HCT116 (cell line): ENCODE measurements at places on chromosomes 2 and 18. TPM values are rescaled to one million over a fixed set of nuclear protein-coding genes. Genes with fewer than 3 reads are reported as not detected.
A peak's percentile ranks its signal among the peaks of the same experiment; 100 is the strongest.

The NPPC gene
- total RNA-seq: 0.52 TPM

- H3K27me3 ChIP-seq: no peaks in the 10 kb centered on the region
- H3K36me3 ChIP-seq: no peaks in the 10 kb centered on the region
- no peak overlapping the region for H3K4me3 ChIP-seq
- no peak overlapping the region for H3K27ac ChIP-seq
- no peak for DNase-seq
- no peaks in the 10 kb centered on the region for H3K4me1 ChIP-seq
Measured at GRCh38 chr2:54423213-54423612, 32.9 kb upstream of the SPTBN1 start.

DNA sequence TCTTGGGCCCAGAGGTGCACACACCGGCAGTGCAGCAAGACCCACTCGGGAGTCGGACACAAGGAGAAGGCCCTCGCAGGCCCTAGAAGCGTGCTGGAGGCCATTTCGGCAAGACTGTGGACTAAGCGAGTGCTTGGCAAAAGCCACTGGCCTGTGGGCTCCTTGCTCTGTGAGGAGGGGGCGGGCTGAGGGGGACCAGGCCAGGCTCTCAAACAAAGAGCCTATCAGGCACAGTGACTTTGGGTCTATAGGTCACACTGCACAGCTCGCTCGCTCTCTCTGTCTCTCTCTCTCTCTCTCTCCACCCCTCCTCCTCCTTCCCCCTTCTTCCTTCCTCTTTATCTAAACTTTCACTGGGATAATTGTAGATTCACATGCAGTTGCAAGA is 23.6 kb upstream of the ZCCHC2 start:
- no peak overlapping the region for H3K4me3 ChIP-seq
- no peak overlapping the region for H3K27ac ChIP-seq
- H3K36me3 ChIP-seq: no peaks in the 10 kb centered on the region

GRCh38 chr18:50203801-50204604 is 9.1 kb upstream of the MYO5B start:
- H3K4me3 ChIP-seq: peak overlapping the region; percentile 28
- peaks cover 14% of the 10 kb centered on the region; the same call in 1 of the 2 replicates for H3K4me1 ChIP-seq
- no peak overlapping the region for H3K27ac ChIP-seq
- peak; percentile 49 for DNase-seq
- no peaks in the 10 kb centered on the region for H3K36me3 ChIP-seq

DNA sequence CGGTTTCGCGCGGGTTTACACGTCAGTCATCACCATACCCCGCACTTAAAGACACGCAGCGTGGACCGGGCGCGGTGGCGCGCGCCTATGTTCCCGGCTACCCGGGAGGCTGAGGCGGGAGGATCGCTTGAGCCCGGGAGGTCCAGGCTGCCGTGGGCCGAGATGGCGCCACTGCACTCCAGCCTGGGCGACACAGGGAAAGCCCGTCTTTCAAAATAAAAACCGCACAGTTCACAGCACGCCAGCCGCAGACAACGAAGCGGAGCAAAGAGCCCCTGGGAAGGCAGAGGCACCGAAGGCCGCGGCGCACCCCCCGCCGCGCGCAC is 328 bp downstream of the DTYMK start:
- peaks cover 8% of the 10 kb centered on the region for H3K4me1 ChIP-seq
- peak overlapping the region; percentile 86 for H3K4me3 ChIP-seq
- peaks cover 44% of the 10 kb centered on the region for H3K36me3 ChIP-seq
- DNase-seq: no peak

- peaks cover 18% of the 10 kb centered on the region for H3K4me1 ChIP-seq
- no peak for DNase-seq
- no peak overlapping the region for H3K4me3 ChIP-seq
- no peaks in the 10 kb centered on the region for H3K27me3 ChIP-seq
- peaks cover 7% of the 10 kb centered on the region; the same call in 1 of the 2 replicates for H3K36me3 ChIP-seq
- no peak overlapping the region for H3K27ac ChIP-seq
Measured at GRCh38 chr2:112494828-112495227, 12.9 kb downstream of the TTL start.

The CXCR4 gene
- 1.3 TPM for total RNA-seq

DNA sequence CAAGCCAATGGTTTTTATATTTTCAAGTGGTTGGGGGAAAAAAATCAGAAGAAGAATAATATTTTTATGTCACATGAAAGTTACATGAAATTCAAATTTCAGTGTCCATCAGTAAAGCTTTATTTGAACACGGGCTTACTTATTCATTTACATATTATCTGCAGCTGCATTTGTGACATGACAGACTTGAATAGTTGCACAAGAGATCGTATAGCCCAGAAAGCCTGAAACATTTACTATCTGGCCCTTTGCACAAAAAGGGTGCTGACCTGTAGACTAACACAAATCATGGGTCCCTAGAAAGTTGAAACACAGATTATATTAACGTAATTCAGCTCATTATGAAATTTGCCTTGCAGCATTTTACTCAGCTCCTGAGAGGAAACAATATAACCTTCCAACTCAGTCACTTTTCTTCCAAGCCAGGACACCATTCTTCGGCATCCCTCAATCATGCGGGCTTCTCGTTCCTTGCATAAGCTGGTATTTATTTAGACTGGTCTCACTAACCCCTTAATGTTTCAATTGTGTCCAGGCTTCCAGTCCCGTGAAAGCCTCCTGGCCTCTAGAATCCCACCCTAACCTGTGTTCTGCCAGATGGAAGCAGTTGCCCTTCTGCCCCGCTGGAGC is 402.7 kb downstream of the SETBP1 start:
- no peaks in the 10 kb centered on the region for H3K36me3 ChIP-seq
- H3K4me1 ChIP-seq: no peaks in the 10 kb centered on the region
- no peak overlapping the region for H3K27ac ChIP-seq
- no peaks in the 10 kb centered on the region for H3K27me3 ChIP-seq

The CFLAR gene
- 35.6 TPM for total RNA-seq

The MBD1 gene
- 63.9 TPM for total RNA-seq

DNA sequence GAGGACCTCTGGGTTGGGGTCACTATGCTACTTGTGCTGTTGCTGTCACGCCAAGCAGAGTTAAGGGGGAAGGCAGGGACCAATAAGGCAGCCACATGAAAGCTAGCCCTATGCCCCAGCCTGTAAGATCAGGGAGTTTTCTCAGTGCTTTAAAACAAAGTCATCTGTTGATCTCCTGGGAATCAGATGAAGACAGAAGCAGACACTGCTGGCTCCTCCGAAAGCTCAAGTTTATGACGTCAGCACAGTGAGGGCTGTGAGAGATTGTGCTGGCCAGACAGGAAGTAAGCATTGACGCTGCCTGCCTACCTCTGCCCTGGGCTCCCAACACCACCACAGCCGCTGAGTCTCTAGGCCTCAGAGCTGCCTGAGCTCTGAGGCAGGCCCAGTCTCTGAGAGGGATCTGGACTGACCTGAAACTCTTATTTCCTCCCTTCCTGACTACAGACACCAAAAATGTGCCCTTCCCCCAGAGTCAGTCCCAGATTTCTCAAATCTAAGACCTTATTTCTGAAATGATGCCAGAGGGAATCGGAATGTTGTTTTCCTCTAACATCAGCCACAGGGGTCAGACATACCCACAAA is 118.1 kb upstream of the EPAS1 start:
- no peak for DNase-seq
- no peak overlapping the region for H3K27ac ChIP-seq
- no peaks in the 10 kb centered on the region for H3K27me3 ChIP-seq
- 0 out of 2 replicates have a peak, but pooled peaks cover 3% of the 10 kb centered on the region for H3K4me1 ChIP-seq
- no peak overlapping the region for H3K4me3 ChIP-seq
- no peaks in the 10 kb centered on the region for H3K36me3 ChIP-seq

The SEC11C gene
- total RNA-seq: 42.2 TPM

DNA sequence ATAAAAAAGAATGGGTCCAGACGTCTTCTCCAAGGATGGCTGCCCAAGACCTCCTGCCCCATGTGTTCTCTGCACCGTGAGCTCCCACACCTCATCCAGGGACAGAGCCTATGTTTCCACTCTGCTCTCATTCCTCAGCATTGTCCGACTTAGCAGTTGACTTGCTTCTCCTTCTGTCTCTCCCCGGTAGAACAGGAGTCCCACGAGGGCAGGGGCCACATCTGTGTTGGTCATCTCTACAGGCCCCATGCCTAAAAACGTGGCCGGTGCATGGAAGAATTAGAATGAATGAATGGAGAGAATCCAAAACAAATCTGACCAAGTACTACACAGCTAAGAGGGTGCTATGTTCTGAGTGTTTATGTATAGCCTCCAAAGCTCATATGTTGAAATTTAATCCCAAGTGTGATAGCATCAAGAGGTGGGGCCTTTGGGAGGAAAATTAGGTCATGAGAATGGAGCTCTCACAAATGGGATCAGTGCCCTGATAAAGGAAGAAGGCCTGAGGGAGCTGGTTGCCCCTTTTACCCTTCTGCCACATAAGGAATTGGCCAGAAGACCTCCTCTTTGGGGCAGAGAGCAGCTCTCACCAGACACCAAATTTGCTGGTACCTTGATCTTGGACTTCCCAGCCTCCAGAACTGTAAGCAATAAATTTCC is 55.9 kb downstream of the FAM178B start:
- peaks cover 2% of the 10 kb centered on the region; the same call in 1 of the 2 replicates for H3K4me1 ChIP-seq
- peaks cover 7% of the 10 kb centered on the region; the same call in 1 of the 2 replicates for H3K27me3 ChIP-seq
- no peaks in the 10 kb centered on the region for H3K36me3 ChIP-seq
